Activated T-cell treated with anti-CD3 and anti-CD28 coated beads for 24 hours (primary cell): ENCODE measurements at places on chromosomes 13 and 19.
A peak's percentile ranks its signal among the peaks of the same experiment; 100 is the strongest.

GRCh38 chr19:49530708-49531107 is 2.9 kb downstream of the RCN3 start:
- no peak for DNase-seq

- no peak for DNase-seq
These were observed 51.0 kb upstream of the DOCK9 start for GRCh38 chr13:99028890-99029289.

GRCh38 chr13:33494596-33495204 is 209.1 kb upstream of the STARD13 start:
- no peak for DNase-seq

DNA sequence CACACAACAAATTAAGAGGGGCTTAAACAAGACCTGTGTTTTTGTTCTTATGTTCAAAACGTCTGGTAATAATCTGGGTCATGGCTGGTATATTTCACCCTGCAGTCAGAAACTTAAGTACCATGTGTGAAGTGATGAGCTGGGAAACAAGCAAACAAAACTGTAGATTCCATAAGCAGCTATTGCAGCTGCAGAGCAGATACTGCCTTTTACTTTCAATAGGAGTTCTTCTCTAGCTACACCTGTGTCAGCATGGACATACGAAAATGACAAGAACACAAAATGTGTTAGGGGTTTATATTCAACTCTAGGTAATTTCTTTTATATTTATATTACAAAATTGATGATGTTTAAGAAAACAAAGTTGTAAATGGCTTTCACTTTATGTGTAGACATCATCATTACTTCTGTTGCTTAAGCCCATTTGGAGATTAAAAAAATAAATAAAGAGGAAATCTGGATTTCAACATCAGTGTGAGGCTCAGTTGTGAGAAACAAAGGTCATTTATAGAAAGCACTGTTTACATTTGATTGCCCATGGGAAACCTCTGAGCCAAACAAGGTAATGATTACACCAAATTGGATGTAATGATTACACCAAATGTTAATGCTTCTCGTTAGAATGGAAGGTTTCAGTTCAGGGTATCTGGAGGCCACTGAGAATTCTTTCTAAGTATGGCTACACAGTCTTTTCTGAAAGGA is 451.0 kb upstream of the SLC10A2 start:
- DNase-seq, result no peak

GRCh38 chr19:34269968-34270621 is 15.7 kb downstream of the GARRE1 start:
- DNase-seq, result peak; percentile 43

- no peak for DNase-seq
These were observed 60.2 kb upstream of the RFC3 start for GRCh38 chr13:33757713-33758112.

DNA sequence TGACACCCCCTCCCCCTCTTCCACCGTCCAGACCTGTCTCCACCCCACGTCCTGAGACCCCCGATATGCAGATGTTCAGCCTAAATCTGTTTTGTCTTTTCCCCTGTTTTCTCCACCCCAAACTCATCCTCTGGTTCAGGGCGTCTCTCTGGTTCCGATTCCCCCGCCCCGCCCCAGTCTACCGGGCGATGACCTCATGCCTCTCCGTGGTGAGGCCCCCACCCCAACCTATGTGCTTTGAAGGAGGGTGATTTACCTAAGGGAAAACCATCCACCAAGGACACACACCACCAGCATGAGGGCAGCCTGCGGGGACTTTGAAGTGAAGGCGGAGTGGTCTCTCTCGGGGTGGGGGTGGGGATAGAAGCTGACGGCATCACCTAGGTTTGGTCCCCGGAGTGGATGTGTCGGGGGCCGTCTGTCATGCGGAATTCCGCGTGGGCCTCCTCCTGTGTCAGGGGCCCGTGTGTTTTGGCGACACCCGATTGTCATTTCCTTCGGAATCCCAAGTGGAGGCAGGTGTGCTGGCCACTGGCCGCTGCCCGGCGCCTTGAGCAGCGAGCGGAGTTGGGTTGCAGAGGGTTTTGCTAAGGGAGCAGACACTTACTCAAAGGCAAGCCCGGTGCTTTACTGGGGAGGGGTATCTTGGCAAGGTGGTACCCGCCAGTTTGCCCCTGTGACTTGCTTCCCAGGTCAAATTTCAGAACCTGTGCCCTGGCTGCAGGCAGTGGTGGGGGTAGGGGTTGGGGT is 1.4 kb downstream of the FZR1 start:
- DNase-seq, result no peak
